Skeletal muscle tissue (tissue), 5 donors: ENCODE measurements at places on chromosomes 1 and 21. TPM values are rescaled to one million over a fixed set of nuclear protein-coding genes. Genes with fewer than 3 reads are reported as not detected.

Gene MANEAL
- 2.1 TPM for total RNA-seq

Gene VPS45
- 41.2 TPM for total RNA-seq

Gene ANGEL2
- total RNA-seq, result 45.4 TPM

Gene GPR61
- 0.52 TPM for total RNA-seq

Gene C1orf21
- 16.7 TPM for total RNA-seq
